Myocyte (in vitro differentiated cells): ENCODE measurements at places on chromosomes 1 and 21.

GRCh38 chr1:92864131-92864530 lies 32.3 kb downstream of the RPL5 start:
- DNase-seq = no peak

- no peak for DNase-seq
Observed at GRCh38 chr1:168408884-168409283, 128.2 kb downstream of the TBX19 start.

DNA sequence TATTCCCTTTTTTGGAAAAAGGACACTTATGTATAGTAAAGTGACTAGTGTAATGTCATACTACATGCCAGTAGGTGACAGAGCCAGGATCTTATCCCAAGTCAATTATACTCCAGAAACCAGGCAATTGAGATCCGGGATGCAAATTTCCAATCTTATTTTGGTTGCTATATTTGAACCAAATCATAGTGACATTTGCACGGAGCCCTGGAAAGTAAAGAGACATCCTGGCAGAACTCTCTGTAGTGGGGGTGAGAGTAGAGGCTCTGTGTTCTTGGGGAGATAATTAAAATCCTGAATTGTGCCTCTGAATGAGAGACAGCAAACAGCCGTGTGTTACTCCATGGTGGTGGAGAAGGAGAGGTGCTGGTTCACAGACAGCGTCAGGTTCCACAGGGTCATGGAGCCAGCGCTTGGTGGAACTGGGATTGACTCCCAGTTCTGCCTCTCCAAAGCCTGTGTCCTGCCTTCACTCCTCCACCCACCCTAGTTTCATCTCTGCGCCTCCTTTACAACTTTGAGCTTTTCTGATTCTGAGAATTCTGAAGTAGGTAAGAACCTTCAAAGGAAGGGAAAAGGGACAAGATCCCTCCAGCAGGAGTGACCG lies 432.3 kb downstream of the PTPRU start:
- no peak for DNase-seq

- DNase-seq = no peak
Observed at GRCh38 chr1:100791586-100791985, 72.0 kb downstream of the VCAM1 start.

DNA sequence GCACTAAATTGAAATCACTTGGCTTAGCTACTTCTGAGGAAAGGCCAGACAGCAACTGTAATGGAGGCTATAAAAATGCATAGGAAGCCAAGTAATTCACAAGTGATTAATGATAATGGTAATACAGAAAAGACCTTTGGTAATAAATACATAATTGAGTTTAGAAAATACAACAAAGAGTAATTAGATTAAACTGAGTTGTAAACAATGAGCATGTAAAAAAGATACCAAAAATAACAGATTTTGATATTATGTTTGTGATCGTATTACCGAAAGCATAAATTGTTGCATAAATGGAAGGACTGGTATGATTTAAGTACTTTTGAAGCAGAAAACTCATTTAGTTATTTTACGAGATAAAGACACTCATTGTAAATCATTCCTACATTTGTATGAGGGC lies 556.7 kb upstream of the TMPRSS15 start:
- DNase-seq = no peak

GRCh38 chr1:112674986-112675727 lies 698 bp downstream of the MOV10 start:
- peak; percentile 52 for DNase-seq

DNA sequence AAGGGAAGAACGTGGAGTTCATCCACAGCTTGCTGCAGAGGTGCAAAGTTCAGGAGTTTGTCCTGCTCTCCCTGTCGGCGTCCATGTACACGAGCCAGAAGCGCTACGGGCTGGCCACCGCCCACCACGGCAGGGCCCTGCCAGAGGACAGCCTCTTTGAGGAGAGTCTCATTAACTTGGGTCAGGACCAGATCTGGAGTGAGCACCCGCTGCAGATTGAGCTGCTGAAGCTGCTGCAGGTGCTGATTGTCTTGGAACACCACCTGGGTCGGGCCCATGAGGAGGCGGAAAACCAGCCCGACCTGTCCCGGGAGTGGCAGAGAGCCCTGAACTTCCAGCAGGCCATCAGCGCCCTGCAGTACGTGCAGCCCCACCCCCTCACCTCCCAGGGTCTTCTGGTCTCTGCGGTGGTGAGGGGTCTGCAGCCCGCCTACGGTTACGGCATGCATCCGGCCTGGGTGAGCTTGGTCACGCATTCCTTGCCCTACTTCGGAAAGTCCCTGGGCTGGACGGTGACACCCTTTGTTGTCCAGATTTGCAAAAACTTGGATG lies 73.8 kb upstream of the MORC3 start:
- DNase-seq = no peak

GRCh38 chr1:43936431-43937151 lies 3.0 kb downstream of the ARTN start:
- DNase-seq = peak; percentile 6

DNA sequence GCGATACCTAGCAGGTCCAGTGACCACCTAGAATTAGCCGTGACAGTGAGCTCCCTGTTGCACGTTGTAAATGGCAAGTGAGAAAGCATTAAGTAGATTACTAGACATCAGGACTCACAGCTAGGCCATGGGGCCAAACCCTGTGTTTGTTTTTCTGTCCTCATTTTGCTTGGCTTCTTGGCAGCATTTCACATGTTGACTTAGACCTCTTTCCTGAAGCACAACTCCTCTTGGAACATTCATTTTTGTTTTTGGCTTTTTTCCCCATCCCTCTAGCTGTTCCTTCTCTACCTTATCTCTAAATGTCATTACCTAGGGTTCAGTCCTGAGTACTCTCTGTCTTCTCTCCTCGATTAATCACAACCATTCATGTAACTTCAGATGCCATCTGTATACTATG lies 16.9 kb upstream of the PTPN14 start:
- no peak for DNase-seq

DNA sequence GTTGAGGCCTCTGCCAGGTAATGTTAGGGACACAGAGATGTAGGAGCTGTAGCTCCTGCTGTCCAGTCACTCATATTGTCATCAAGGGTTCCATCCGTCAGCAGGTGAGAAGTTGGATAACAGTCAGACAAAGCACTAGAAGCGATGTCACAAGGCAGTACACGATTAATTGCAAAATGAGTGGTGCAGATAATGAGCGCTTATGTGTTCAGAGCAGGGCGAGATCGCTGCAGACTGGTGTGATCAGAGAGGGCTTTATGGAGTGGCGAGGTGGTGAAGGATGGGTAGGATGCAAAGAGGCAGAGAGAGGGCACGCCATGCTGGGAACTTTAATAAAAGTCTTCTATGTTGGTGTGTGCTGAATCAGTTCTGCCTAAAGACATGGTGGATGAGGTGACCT lies 8.8 kb downstream of the TMCC2 start:
- DNase-seq = no peak

DNA sequence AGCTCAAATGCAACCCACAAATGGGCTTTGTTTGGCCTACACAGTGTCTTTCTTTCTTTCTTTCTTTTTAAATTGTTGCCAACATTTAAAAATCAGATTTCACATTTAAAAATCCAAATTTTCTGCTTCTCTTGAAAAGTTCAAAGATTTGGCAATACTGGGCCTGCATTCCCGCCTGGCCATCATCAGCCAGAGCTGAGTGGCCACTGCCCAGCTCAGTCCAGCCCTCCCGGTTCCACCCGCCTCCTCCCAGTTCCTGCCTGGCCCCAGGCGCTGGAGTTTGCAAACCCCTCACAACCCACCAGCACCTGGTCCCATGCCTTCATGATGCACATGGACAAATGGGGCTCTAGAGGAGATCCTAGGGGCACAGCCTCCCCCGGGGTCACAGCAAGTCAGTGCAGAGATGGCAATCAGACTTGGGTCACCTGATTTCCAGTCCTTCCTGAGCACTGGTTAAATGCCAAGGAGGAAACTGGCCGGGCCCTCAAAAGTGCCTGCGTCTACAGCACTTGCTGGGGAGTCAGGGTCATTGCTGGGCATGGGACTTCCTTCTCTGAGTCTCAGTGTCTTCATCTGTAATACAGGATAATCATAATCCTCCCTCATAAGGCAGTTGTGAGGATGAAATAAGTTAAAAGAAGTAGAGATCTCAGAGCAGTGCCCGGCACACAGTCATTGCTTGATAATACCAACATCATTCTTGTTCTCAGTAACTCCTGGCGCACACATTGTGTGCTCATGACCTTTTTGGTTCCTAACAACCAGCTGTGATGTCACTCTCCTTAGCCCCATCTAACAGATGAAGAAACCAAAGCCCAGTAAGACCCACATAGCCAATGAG lies 41.0 kb upstream of the LAPTM5 start:
- no peak for DNase-seq

DNA sequence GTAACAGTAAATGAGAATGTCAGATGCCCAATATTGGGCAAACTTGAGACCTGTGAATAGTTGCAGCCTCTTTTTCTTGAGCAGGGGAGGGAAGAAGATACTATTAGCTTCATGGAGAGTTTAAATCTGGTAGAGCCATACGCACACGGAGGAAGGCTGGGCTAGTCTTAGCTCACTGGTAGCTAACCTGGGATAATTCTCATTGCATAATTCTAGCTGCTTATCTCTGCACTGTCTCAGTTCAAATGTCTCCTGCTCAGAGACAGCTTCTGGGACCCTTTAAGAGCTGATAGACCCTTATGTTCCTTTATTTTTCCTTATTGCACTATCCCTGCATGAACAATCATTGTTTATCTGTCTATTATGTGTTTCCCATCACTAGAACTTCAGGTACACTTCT lies 8.4 kb downstream of the C1orf87 start:
- DNase-seq = no peak

GRCh38 chr1:33792651-33793050 lies 71.2 kb upstream of the HMGB4 start:
- no peak for DNase-seq

GRCh38 chr1:17335821-17336710 lies 28.1 kb downstream of the PADI4 start:
- peak; percentile 73 for DNase-seq

- no peak for DNase-seq
Observed at GRCh38 chr1:186740324-186740723, 60.1 kb upstream of the PTGS2 start.

DNA sequence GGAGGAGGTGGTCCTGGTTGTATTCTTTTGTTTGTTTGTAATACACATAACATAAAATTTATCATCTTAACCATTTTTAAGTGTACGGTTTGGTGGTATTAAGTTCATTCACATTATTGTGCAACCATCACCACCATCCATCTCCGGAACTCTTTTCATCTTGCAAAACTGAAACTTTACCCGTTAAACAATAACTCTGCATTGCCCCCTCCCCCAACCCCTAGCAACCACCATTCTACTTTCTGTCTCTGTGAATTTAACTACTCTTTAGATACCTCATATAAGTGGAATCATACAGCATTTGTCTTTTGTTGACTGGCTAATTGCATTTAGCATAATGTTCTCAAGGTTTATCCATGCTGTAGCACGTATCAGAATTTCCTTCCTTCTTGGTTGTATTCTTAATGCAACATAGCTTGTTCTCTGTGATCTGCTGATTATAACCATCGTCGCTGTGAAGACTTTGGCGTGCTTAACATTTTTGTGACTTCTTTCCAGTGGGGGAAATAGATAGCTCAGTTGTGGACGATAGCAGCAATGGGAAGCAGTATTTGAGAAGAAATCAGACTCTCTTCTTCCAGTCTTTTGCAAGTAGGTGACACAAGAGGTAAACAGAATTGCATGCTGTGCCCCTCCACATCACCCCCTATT lies 117.5 kb upstream of the HOOK1 start:
- DNase-seq = no peak

GRCh38 chr21:27480841-27481261 lies 514.0 kb upstream of the ADAMTS5 start:
- peak; percentile 44 for DNase-seq

DNA sequence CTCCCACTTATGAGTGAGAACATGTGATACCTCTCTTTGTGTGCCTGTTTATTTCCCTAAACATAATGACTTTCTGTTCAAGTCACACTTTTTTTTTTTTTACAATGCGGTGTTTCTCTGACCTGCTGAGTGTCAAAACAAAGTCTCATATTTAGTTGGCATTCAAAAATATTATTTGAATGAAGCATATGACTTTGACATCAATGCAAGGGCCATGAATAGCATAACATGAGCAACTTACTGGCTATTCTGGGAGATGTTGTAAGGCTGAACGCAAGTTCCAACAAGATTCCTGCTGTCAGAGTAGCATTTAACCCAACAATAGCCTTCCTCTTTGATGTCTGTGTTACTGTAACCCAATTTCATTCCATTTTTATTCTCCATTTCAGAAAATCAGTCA lies 2.0 kb upstream of the KRTAP19-1 start:
- DNase-seq = no peak

- peak; percentile 60 for DNase-seq
Observed at GRCh38 chr1:6445062-6445763, 20.6 kb downstream of the ESPN start.
